Frontal cortex (tissue), 4 donors: ENCODE measurements at places on chromosomes 5 and 9.

DNA sequence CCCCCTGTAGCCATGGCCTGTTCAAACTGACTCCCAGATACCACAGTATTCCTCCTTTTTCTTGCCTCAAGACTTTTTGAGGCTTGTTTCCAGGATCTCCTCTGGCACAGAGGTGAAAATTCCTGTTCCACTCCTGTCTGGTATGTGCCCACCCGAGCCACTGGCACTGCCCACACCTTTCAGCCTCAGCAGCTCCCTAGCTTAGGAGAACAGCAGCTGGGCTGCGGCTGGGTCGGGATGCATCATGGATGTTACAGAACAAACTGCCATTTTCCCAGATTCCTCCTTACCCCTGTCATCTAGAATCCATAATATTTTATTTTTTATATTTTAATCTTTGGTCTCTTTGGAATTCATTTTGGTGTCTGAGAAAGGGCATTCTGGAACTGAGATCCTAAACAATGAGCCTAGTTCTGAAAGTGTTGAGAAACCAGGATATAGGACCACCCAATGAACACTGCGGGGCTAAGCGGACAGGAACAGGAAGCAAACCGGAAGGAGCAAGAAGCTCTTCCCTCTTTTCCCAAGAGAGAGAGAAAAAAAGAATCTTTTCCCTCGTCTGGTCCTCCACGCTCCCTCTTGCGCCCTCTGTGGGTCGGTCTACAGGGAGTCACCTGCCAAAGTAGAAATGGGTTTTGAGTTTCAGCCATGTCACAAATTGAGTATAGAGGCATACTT lies 12.5 kb downstream of the OR2S2 start:
- DNase-seq = peak; percentile 54

GRCh38 chr9:6014670-6015270 lies 654 bp downstream of the RANBP6 start:
- DNase-seq = no peak

- DNase-seq = no peak
Observed at GRCh38 chr9:15357050-15357653, 50.1 kb upstream of the TTC39B start.

- DNase-seq = no peak
Observed at GRCh38 chr5:322942-323879, 1.7 kb downstream of the AHRR start.

- no peak for DNase-seq
Observed at GRCh38 chr5:173763410-173763809, 124.7 kb upstream of the CPEB4 start.

DNA sequence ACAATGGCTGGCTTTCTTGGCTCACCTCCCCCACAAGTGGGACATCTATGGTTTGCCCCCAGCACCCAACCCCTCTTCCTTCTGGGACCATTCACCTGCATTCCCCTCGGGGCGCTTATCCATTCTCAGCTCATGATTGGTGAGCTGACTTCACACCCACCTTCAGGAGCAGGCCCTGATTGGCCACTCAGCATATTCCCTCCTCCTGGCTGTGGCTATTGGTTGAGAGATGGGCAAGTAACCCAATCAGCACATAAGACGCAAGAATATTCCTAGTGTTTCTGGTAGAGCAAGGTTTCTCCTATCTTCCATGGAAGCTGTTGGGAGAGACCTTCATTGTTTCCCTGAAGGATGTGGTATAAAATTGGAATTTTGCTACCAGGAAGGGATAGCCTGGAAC lies 22.7 kb upstream of the UNC5A start:
- no peak for DNase-seq

GRCh38 chr5:131396015-131396414 lies 132.2 kb downstream of the CDC42SE2 start:
- no peak for DNase-seq

GRCh38 chr9:90799271-90799852 lies 2.3 kb upstream of the SYK start:
- DNase-seq = no peak

- DNase-seq = no peak
Observed at GRCh38 chr9:69326261-69326660, 1.2 kb downstream of the ENTREP1 start.

GRCh38 chr9:135380311-135380960 lies 99.1 kb upstream of the PPP1R26 start:
- DNase-seq = no peak

GRCh38 chr5:446883-447263 lies 3.9 kb downstream of the EXOC3 start:
- DNase-seq = no peak

GRCh38 chr5:143606043-143606752 lies 202.7 kb upstream of the NR3C1 start:
- DNase-seq = no peak

GRCh38 chr9:104276709-104277245 lies 182.7 kb downstream of the SMC2 start:
- DNase-seq = no peak

DNA sequence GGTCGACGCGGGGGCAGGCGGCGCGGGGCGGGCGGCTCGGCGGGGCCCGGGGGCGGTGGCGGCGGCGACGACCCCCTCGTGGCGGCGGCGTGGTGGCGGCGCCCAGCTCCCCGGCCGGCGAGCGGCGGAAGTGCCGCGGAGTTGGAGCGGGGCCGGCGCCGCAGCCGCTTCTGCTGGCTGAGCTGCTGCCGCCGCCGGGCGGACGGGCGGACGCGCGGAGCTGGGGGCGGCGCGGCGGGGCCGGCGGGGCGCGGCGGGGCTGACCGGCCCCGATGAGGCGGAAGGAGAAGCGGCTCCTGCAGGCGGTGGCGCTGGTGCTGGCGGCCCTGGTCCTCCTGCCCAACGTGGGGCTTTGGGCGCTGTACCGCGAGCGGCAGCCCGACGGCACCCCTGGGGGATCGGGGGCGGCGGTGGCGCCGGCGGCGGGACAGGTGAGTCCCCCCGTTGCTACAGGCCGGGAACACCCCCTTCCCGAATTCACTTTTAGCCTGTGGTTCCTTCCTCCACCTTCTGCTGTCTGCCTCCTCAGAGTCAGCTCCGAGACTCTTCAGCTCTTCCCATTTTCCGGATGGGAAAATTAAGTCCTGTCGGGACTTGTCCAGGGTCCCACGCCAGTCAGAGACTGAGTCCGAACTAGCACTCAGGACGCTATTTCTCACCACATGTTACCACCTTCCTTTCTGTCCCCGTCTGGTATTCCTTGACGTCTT lies at the start of gene GALNT10:
Gene GALNT10, plus strand, starts transcription at position 139 of the 710 bp plus-strand sequence. Its CDS starts 134 bp downstream, at position 273.
- DNase-seq = peak; percentile 91

GRCh38 chr5:166865206-166865605 lies 1426.2 kb upstream of the WWC1 start:
- DNase-seq = no peak

GRCh38 chr9:134419684-134420076 lies 93.4 kb downstream of the RXRA start:
- DNase-seq = no peak
